ENCODE measurements at places on chromosomes 11 and 22.

GRCh38 chr22:28142361-28142961, 223.4 kb upstream of the PITPNB start:
- DNase-seq, result peak; percentile 79

DNA sequence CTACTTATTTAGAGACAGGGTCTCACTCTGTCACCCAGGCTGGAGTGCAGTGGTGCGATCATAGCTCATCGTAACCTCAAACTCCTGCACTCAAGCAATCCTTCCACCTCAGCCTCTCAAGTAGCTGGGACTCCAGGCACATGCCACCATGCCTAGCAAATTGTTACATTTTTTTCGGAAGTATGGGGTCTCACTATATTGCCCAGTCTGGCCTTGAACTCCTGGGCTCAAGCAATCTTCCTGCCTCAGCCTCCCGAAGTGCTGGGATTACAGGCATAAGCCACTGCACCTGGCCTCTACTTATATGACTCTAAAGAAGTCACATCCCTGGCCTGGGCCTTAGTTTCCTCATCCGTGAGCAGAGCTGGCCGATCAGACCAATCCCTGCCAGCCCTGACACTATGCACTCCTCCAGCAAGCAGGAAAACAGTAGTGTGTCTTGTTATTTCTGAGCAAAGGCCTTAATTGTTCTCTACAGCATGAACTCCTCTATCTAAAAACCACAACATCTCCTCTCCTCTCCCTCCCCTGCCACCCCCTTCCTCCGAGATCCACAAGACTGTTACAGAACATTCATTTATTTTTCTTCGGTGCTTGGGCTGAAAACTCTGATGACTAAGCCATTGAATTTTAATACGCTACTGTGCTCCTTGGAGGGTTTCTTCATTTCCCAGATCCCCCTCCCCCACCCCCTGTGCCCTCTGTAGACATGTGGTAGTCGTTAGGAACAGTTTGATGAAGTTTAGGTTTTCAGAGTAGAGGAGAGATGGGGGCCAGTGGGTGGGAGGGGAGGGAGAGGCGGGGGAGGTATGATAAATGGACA, 91.5 kb downstream of the ABTB2 start:
- DNase-seq, result peak; percentile 92

- no peak for DNase-seq
Observed at GRCh38 chr11:129286813-129287212, 88.8 kb upstream of the BARX2 start.

GRCh38 chr22:39661842-39662685, 91.5 kb downstream of the CACNA1I start:
- no peak for DNase-seq

DNA sequence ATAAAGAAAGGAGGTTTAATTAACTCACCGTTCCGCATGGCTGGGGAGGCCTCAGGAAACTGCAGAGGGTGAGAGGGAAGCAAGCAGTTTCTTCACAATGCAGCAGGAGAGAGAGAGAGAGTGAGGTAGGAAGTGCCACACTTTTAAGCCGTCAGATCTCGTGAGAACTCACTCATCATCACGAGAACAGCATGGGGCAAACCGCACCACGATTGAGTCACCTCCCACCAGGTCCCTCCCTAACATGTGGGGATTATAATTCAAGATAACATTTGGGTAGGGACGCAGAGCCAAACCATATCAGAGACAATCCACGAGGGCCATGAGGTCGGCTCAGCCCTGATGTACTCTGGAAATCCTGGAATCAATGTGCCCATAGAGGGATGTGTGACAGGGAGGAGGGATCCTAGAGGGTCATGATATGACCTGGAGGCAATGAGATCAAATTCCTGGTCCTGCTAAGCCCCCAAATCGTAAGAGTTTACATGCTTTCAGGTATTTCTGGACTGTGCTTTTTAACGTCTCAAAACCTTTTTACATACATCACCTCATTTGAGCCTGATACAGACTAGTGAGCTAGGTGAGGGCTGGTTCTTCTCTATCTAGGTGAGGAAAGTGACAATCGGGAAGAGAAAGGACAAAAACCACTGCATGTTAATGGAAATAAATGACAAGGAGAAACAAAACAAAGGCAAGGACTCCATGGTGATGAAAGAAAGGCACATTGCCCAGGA, 19.5 kb upstream of the RASSF10 start:
- no peak for DNase-seq

DNA sequence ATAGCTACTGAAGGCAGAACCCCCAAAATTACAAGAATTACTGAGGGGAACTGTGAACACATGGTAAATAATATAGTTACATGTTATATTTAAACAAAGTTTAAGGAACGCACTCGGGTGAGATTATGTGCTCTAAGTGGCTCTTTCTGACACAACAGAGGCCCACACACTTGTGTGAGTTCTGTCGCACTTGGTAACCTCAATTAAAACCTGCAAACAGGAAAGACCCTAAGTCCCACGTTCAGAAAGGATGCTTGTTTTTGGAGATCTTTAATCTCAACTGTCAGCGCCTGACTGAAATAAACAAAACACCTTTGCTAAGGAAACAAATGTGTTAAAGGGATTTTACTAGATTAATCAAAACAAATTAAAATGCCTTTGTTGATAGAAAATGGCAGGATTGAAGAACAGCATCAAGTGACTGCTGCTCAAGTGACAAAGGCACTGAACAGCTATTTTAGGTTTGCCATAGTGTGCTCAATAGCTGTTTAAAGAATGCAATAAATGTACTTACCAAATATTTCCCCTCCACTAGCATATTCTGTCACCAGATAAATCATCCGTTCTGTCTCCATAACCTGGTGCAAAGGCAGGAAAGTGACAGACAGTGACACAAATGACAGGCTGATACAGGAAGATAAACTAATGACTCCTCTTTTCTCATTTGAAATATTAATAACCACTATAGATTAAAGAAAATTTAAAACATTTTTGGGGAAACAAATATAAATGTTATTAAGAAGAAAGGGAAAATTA, 116.3 kb upstream of the APOA1 start:
- no peak for DNase-seq

- DNase-seq, result no peak
Observed at GRCh38 chr22:36335621-36336020, 52.1 kb downstream of the MYH9 start.

GRCh38 chr11:100151944-100152343, 535.1 kb upstream of the ARHGAP42 start:
- no peak for DNase-seq

DNA sequence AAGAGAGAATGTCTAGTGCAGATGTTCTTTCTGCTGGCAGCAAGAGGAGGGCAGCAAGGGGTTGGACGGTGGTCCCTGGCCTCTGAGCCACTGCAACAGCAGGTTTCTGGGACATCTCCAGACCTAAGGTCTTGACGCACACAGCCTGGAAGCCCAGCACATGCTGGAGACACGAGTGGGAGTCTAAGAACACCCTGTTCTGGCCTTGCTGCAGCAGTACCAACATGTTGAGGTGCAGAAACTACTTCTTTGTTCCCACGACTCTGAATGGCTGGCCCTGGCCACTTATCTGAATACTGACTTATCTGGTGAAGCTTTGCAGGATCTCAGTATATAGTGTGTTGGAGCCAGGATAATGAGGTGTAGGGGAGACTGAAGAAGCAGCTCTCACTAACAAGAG, 6.8 kb downstream of the MICAL2 start:
- DNase-seq, result no peak

DNA sequence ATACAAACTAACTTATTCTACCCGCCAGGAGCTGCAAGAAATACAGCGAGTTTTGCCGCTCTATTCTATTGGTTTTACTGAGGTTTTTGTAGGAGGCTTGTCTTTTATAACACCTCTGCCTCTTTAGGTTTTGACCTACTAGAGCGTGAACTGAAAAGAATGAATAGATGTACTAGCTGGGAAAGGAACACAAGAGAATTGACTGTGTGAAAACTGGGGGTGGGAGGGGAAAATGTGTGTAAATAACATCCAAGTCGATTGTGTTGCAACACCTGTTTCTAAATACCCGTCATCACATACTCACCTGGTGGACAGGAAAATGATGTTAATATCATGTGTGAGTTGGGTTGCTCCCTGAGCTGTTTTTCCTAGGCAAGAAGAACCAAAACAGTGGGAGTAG, 12.9 kb upstream of the JHY start:
- DNase-seq, result no peak

- no peak for DNase-seq
Observed at GRCh38 chr11:132310390-132311375, 940.3 kb downstream of the NTM start.

GRCh38 chr11:28674433-28675103, 566.4 kb downstream of the METTL15 start:
- DNase-seq, result peak; percentile 98

DNA sequence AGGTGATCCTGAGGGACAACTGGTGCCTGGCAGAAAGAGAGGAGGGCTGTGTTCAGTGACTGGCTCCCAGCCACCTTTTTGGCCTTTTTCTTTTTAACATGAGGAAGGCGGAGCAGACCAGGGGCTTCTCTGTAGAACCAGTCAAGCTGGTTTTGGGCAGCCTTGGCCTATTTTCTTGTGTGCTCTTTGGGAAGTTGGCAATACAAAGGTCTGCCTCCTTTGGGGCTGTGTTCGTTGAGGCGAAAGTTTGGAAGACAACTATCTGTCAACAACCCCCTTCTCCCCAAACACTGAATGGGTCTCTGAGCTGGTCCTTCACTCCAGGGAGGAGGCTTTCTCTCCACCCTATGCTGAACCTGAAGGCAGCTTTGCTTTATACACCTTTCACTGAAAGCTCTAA, 8.5 kb downstream of the MARK2 start:
- no peak for DNase-seq

DNA sequence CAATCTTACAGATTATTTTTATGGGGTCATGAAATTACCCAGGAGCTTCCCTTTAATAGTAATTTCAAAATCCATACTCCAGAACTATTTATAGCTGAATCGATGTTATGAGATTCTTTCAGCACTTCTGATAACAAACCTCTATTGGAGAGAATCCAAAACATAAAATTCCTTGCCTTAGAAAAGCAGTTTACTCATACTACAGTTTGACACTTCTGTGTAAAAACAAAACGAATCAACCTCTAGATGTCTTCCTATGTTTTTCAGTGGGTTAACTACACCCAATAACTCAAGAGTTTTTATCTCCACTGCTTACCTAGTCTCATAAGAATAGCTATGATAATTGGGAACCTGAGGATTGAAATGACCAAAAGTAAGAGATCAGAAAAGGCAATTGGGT, 35.6 kb downstream of the KIF18A start:
- DNase-seq, result no peak

GRCh38 chr11:33935461-33936456, 43.9 kb upstream of the LMO2 start:
- DNase-seq, result no peak

GRCh38 chr11:70127653-70128434, 49.7 kb downstream of the ANO1 start:
- no peak for DNase-seq

- no peak for DNase-seq
Observed at GRCh38 chr11:120375076-120375475, 38.9 kb downstream of the ARHGEF12 start.

GRCh38 chr22:17777005-17777716, 2.9 kb upstream of the BID start:
- DNase-seq, result no peak

- DNase-seq, result no peak
Observed at GRCh38 chr11:86623041-86623621, 49.3 kb downstream of the ME3 start.

- no peak for DNase-seq
Observed at GRCh38 chr11:72642043-72642883, 32.0 kb downstream of the PDE2A start.

- no peak for DNase-seq
Observed at GRCh38 chr11:95892892-95893570, 30.9 kb downstream of the MTMR2 start.

DNA sequence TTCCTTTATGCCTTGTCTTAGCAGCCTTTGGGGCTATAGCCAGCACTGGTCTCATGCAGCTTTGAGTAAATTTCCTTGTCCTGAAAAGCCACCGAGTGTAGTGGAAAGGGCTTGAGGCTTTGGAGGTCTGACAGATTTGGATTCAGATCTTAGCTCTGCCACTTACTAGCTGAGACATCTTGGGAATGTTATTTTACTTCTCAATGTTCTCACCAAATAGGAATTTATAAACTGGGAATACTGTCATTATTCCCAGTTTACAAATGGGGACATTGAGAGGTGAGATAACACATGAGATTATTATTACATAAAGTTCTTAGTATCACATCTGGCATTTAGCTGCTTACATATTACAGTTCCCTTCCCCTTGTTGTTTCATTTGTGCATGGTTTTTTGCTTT, 95.5 kb downstream of the COMMD9 start:
- DNase-seq, result no peak

DNA sequence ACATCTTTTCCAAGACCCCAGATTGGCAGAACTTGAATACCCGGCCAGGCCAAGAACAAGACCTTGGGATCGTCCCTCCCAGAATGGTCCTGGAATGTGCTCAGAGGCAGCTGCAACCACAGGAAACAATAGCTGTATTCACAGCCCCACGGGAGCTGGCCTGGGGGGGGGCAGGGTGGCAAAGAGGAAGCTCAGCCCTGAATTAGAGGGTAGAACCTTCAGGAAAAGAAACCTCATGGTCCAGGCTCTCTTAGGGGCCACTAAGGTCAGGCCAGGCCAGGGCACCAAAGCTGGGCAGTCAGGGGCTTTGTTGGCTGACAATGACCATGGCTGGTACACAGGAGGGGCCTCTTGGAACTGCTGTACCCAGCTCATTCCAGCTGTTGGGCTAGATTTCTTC, 17.3 kb downstream of the RPL27A start:
- DNase-seq, result no peak

- DNase-seq, result no peak
Observed at GRCh38 chr11:6404342-6405051, 14.2 kb downstream of the SMPD1 start.

DNA sequence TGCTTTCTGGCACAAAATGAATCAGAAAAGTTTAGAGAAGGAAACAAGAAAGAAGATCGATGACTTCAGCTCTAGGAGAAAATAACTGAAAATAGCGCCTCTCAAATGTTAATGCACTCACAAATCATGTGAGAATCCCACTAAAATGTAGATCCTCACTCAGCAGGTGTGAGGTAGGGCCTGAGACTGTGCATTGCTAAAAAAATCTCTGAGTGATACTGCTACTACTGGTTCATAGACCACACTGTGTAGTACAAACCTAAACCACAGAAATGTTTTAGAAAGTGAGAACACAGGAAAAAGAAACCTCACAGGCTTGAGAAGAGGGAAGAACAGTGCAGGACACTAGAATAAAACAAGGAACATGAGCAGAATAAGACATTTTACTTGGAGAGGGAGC, 2.0 kb downstream of the OR8D4 start:
- DNase-seq, result no peak

DNA sequence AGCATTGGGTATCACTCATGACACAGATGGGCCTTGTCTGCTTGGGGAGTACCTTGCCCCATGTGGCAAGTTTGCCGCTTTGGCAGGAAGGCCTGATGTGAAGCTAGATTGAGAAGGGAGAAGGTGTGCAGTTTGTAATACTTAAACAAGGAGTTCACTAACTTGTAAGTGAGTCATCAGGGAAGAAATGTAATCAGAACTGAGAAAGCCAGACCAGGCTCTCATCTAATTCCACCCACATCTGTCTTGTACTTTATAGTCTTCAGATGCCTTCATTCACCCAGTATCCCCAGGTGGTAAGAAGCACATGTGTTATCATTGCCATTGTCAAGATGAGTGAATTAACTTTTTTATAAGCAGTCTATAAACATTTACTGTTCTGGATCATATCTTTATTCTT, 116.0 kb upstream of the DDI1 start:
- DNase-seq, result no peak

GRCh38 chr11:32154275-32154674, 63.4 kb downstream of the RCN1 start:
- no peak for DNase-seq
